ENCODE measurements at places on chromosomes 12 and 14.
A peak's percentile ranks its signal among the peaks of the same experiment; 100 is the strongest.

GRCh38 chr12:25200703-25201102, 5.7 kb downstream of the ETFRF1 start:
- peak; percentile 52 for DNase-seq

GRCh38 chr12:88854260-88854659, 274.0 kb upstream of the KITLG start:
- peak; percentile 86 for DNase-seq

DNA sequence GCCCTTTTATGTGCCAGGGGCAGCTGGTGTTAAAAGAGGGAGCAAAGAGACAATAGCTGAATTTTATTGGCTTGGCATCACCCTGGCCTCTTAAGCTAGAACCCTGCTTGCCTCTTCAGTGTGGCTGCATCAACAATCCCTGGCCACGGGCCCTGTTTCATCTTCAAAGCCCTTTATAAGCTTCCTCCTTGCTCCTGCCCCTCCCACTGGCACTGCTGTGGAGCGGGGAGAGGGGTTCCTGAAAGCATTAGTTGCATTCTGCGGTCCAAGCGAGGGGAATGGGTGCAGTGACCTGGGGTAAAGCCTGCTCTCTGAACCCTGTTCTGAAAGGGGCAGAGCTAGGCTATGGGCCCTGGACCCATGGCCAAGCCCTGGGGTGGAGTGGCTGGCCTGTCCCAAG, 220 bp upstream of the KRT83 start:
- DNase-seq, result no peak

DNA sequence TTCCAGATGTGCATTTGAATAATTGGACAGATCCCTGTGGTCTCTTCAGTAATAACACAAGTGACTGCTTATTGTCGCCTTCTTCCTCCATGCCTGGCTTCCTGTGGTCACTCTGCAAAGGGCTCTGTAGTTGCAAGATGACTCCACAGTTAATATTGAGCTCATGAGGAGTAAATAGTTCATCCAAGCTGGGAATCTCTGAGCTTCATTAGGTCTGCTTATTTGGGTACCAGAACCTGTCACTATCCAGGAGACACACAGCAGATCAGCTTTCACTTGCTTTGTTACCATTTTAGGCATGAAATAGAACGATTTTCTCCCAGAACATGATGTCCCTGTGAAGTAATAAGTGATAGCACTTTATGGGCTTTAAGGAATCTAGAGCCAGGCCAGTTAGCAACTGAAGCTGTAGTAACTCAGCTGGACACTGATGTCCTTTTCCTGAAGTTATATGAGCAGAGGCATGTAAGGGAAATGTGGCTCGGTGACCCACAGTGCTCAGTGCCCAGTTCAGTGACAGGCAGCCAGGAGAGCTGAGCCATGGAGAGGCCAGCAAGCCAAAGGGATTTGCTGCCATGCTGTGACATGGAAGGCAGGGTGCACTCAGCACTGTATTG, 50.1 kb downstream of the CRADD start:
- no peak for DNase-seq

GRCh38 chr12:127241072-127241817, 1025.7 kb upstream of the TMEM132C start:
- no peak for DNase-seq

DNA sequence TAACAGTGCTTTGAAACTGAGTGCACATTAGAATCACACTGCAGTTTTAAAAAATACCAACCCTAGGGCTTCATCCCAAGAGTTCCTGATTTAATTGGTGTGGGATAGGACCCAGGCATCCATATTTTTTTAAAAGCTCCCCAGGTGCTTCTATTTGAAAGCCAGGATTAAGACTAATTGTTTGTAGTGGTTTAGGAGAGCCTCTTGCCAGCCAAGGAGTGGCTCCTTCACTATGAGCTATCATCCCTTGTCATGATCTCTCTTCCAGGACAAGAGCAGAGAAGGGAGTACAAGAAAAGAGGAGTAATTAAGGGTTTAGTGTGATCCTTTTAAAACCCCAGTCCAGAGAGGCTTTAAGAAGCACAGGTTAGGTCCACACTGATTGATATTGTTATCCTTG, 178.0 kb downstream of the CAND1 start:
- DNase-seq, result no peak

GRCh38 chr12:88258396-88258795, 116.3 kb downstream of the TMTC3 start:
- peak; percentile 67 for DNase-seq

DNA sequence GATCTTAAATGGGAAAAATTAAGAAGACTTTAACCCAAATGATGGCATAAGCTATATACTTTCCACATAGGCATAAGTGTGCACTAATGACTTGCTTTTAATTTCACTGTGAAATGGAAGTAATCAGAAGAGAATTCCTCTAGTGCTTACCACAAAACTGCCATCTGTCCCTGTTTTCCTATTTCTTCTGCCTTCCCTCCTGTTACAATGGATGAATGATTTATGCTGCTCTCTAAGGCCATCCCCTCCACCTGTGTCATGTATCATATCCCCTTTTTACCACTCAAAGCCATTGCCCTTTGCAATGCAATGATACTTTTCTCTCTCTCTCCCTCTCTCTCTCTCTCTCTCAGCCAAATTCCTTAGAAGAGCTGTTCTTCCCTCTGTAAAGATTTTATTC, 109.1 kb downstream of the C12orf50 start:
- no peak for DNase-seq

- no peak for DNase-seq
Observed at GRCh38 chr12:34406996-34407300, 384.7 kb downstream of the ALG10 start.

DNA sequence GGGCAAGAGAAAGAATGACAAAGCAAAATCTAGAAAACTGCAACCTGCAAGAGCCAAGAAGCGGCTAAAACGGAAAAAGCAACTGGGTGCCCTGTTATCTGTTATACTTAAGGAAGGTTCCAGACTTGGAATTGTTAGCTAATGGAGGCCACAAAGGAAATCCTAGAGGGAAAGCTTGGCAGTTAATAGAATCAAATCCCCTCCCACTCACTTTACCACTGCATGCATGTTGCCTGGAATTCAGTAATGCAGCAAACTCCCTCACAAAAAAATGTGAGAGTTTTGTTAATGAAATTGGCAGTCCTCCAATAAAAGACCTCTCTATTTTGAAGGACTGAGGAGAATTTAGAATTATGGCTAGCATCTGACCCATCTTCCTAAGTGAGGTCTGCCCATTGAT, 164.2 kb upstream of the SOX5 start:
- no peak for DNase-seq

- no peak for DNase-seq
Observed at GRCh38 chr12:57545809-57546437, 1.1 kb downstream of the DCTN2 start.

DNA sequence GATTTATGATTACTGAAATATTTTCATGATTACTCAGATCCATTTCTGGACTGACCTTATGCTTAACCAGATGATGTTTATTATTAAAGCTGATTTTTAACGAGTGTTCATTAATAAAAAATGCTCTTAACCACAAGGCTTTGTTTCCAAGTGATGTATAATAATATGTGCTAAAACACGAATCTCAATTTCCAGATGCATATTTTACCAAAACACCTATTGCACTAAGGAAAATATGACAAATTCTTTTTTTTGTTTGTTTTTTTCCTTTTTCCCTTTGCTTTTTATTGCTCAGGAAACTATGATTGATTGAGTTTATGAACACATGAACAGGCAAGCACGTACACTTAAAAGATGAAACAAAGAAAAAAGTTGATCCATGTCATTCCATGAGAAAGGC, 16.9 kb upstream of the DUSP6 start:
- no peak for DNase-seq

- no peak for DNase-seq
Observed at GRCh38 chr12:93916402-93916801, 232.0 kb upstream of the PLXNC1 start.

DNA sequence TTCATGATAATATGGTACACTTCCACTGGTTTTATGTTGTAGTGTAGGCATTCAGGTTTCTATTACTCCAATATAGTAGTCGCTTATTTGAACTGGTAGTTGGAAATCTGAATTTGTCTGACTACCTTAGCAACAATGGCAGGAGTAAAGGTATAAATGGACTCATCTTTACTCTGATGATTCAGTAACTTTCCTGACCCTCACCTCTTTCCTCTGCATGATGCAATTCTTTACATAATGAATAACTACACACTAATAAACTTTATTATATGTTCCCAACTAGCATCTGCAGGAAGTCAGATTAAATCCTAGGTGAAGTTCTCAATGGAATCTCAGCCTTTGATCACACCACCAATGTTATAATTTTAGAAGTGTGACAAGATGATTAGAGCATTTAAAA, 70.5 kb upstream of the ATP2B1 start:
- DNase-seq, result no peak

GRCh38 chr12:102421802-102422583, 58.4 kb downstream of the IGF1 start:
- no peak for DNase-seq

DNA sequence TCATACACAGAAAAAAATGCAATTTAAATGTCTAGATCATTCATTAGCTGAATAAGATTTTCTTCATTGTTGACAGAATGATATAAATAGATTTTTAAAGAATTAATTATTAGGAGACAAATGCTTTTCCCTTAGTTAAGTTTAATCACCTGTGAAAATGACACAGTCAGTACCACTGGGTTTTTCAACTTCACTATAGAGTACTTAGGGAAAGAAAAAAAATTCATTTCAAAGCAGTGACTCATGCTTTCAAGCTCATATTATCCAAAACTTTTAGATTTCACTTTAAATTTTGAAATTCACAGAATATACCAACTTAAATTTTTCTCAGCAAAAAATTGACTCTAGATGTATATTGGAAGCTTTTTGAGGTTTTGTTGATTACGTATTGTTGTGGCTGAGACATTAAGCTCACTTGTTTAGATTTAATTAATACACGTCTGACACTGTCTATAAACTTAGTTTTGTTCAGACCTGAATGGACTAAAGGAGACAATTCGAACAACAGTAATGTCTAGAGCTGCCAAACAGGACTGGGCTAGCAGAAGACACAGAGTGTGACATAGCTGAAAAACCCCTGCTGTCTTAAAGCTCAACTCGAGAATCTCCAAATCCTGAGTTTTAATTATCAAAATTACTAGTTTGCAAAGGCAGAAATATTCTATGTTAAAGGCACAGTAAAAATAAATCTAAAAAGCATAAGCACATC, 1.6 kb downstream of the MGAT4C start:
- no peak for DNase-seq
